ENCODE measurements at places on chromosomes 12 and 14.

DNA sequence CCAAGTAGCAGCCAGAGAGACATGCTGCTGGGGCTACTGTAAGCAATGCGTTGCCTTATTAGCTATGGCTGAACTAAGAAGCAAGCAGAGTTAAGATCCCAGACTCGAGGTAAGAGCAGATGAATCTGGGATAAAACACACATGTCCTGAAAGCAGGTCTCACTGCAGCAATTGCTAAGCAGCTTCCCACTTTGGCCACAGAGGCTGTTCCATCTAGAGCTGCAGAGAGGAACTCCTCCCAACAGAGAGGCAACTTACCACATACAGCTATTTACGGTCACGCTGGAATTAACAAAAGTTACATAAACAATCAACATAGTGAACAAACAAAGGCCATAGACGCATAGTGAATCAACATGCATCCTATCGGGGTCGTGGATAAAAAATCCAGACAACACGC, 90.2 kb downstream of the KSR2 start:
- DNase-seq, result no peak

GRCh38 chr14:102362084-102362483, 606 bp downstream of the CINP start:
- DNase-seq, result peak; percentile 37

GRCh38 chr12:108234158-108234557, 105.0 kb downstream of the CMKLR1 start:
- no peak for DNase-seq

DNA sequence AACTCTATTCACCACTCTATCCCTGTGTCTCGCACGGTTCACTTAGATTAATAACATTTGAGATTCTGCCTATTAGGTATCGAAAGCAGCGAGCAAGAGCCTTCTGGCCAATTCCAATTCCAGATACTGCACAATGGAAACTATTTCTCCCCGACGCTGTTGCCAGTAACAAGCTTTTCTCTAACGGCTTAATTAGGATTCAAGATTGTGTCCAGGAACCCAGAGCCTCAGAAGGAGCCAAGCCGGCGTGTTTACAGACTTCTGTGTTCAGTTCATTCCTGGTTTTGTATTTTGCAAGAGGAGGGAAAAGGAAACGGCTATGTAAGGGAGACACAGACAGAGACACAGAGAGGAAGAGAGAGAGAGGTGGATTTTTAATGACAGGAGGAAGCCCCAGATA, 185.6 kb downstream of the DICER1 start:
- no peak for DNase-seq

DNA sequence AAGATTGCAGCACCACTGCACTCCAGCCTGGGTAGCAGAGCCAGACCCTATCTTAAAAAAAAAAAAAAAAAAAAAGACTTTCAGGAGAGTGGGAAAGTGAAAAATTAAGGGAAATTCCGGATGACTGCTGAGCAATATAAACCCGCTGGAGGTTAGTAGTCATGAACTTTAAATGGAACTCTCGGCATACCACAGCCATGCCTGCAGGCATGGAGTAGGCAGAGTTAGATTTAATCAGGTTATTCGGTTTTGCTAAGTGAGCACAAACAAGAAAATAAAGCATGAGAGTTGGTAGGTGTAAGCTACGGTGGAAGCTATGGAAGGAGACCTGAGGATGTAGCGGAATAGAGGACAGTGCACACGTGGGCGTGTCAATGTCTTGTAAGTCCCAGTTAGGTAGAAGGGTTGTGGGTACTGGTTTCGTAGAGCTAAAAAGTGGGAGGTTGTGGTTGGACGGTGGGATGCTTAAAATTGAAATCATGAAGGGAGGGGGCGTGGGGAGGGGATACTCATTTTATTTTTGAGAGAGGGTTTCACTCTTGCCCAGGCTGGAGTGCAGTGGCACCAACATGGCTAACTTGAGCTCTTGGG, 11.8 kb upstream of the TUBA1C start:
- DNase-seq, result no peak

GRCh38 chr14:52701223-52701622, 5.8 kb upstream of the PSMC6 start:
- DNase-seq, result no peak

DNA sequence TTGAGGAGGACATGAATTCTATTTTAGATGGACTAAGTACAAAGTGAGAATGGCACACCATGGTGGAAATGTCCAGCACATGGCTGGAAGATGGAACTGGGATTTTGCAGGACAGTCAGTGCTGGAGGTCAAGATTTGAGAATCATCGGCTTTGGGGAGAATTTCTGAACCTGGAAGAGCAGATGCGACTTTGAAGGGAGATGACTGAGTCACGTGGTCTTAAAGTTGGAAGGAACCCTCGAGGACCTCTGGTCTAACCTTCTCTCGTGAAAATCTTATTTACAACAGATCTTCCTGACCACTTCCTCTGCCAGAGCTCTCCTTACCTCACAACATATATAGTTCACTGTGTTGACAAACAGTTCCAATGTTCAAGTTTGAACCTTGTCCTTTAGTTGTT, 415.4 kb downstream of the ATP23 start:
- no peak for DNase-seq

DNA sequence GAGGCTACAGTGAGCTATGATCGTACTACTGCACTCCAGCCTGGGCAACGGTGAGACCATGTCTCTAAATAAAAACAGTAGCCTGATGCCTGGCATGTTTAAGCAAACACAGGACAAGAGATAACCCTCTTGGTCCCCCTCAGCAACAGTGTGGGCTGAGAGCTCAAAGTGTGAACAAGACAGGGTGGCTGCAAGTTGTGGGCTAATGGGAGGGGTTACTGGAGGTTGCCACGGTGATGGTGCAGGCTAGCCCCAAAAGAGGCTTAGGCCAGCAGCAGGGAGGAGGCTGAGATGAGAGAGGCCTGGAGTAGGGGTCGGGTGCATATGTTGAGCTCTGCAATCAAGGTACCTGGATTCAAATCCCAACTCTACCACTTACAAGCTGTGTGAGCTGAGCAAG, 3.4 kb upstream of the LGMN start:
- DNase-seq, result no peak

- DNase-seq, result no peak
These were observed 99.9 kb downstream of the RAD51B start for GRCh38 chr14:67919259-67920032.

DNA sequence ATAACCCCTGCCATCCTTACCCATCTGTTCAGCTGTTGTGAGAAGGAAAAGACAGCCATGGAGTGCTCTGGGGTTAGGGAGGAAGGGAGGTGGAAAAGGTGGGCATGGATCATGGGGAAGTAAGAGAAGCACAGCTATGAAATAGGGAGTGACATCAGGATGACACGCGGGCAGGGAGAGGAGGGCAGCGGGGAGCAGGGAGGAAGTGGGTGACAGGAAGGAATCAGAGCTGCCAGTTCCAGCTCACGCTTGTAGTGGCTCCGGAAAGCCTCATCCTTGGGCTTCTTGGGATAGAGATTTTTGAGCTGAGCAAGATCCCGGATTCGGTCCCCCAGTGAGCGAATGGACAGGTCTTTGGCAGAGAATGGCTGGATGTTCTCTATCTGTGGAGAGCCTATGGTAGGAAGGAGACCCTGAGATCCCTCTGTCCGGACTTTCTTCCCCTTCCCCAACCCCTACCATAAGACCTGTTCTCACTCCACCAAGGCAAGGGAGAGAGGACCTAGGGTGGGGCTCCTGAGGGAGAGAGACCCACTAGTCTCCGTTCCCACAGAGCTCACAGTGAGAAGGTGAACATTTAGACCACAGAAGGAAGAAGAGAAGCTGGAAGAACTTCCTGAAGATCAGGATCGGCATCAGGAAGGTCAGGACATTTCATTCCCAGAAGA, 10.3 kb downstream of the NAB2 start:
- no peak for DNase-seq

GRCh38 chr12:79563021-79563740, 127.6 kb downstream of the PAWR start:
- no peak for DNase-seq

- DNase-seq, result no peak
These were observed 5.1 kb downstream of the AHNAK2 start for GRCh38 chr14:104973135-104973384.

DNA sequence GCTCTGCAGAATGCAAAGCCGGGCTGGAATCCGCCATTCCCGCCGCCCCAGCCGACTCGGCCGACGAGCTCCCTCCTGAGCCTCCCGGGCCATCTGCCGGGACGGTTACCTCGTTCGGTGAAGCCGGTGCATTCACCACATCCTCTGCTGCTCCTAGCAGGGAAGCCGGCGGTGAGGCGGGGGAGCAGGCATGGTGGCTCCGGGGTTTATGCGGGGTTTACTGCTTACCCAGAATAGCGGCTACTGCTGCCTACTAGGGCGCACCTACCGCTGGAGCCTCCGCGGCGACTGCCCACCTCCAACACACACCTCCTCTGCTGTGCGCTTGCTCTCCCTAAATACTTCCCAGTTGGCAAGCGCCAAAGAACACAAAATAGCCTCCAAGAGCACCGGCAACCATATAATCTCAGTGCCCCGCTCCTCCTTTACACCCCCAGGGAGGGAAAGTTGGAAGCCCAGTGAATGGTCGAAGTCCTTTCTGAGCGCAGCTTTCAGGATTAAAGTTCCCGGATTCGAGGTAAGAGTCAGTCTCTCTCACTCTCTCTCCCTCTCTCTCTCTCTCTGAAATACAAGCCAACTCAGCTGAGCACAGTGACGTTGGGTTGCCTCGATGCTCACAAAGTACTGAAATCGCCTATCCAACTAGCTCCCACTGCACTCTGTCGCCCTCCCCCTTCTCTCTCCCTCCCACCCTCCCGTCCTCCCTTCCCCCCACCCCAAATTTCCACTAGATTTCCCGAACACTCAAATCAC, at the start of gene TBX5:
Gene TBX5, minus strand, starts transcription at position 626 of the 753 bp plus-strand sequence. CDS start 2,246 bp downstream, outside the sequence.
- no peak for DNase-seq

GRCh38 chr14:61925043-61925442, 162.8 kb downstream of the SNAPC1 start:
- DNase-seq, result no peak

GRCh38 chr12:96194971-96195844, 1.0 kb downstream of the ELK3 start:
- DNase-seq, result peak; percentile 53

DNA sequence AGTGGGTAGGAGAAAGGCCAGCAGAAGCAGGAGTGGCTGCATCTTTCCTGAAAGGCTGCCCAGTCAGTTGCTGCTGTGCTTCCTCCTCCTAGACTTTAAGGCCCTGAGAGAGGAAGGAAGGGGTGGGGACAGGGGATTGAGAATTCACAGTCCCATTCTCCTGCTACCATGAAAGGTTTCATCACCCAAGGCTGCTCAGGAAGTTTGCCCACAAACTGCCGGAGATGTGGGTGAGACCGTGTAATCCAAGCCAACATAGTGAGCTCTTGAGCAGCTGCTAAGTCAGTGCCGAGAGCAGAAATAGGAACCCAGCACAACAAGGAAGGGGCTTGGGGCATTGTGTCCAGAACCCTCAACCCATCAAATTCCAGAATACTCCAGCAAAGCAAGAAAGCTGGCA, at the start of gene CTSG:
Gene CTSG, minus strand, starts transcription at position 69 of the 400 bp plus-strand sequence. Its CDS starts 27 bp downstream, at position 42.
- no peak for DNase-seq

DNA sequence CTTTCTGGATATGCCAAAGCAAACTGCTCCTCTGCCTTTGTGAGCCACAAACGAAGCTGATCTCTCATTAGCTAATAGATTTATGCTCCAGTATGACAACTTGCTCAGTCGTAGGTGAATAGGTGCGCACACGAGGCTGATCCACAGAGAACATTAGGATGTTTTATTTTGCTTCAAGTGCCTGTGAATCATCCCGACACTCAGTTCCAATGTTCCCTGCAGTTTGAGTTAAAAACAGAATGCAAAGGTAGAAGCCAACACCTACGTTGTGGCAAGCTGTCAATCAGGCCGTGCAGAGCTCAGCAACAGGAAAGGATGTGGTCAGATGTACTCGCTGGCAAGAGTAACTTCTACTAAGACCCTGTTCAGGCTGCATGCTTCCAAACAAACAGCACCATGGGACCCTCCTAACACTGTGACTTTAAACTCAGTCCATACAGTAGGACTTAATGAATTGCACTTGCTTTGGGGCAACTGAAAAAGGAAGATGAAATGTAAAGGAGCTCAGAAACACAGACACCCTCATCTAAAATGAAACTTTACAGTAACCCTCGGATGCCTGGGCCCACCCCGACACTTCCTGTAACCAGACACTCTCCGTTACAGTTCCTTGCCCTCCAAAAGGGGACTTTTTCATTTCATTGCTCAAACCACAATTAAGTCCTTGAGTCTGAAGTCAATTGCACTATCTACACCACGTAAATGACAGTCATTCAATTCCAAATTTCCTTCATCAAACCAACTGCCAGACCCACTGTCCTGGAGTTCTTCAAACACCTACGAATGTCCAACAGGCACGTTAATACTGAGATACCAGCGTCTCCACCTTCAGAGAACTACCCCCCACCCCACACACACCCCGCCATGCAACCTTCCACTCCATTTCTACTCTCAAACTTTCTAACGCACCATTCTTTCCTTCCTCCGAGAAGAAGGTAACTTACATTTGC, 1.6 kb downstream of the CCDC88C start:
- no peak for DNase-seq

GRCh38 chr12:74431801-74432200, 105.8 kb upstream of the ATXN7L3B start:
- no peak for DNase-seq

GRCh38 chr14:88477513-88478250, 77.1 kb downstream of the PTPN21 start:
- no peak for DNase-seq

DNA sequence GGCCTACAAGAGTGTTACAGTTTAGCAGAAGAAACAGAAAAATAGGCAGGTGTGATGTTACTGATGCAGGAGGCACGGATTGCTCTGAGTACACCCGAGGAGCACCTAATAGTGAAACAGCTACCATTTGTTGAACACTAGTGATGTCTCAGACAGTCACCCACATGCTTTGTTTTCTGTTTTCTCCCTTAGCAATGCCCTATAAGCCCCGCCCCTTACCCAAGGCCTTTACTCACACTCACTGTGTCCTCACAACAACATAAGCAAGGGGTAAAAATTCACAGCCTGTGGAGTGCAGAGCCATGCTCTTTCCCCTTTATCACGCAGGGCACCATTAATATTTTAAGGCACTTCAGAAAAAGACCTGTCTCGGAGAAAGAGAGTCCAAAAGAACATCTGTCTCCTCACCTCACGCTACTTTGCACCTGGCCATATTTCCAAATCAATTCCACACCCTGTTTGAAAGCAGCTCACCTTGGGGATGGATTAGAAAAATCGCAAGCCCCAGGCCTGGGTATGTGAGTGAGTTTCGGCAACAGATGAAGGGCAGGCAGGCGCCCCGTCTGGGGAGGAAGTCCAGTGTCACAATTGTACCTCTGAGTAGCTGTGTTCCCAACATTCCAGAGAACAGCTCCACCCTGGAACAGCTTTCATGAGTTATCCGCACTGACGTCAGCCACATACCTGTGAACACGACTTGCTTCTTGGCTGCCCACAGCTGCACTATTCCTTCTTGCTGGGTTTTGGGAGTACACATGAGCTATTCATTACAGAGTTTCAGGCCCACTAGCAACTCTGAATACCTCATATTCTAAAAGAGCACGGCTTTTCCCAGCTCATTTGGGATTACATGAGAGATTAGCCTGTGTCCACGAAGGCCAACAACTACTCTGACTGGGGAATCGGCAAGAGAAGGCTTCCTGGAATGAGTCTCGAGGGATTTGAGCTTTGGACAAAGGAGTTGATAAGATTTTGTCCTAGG, 26.0 kb downstream of the MAPK1IP1L start:
- DNase-seq, result no peak

Measured in stimulated activated CD4-positive, alpha-beta T cell treated with anti-CD3 and anti-CD28 coated beads, Interleukin-12 subunit alpha, Interleukin-12 subunit beta, amount 100 ng/mL, for 48 hours (primary cell).